ENCODE measurements at places on chromosomes 5 and 9.

- no peak for DNase-seq
Measured at GRCh38 chr9:20753761-20754160, 69.7 kb downstream of the FOCAD start.

DNA sequence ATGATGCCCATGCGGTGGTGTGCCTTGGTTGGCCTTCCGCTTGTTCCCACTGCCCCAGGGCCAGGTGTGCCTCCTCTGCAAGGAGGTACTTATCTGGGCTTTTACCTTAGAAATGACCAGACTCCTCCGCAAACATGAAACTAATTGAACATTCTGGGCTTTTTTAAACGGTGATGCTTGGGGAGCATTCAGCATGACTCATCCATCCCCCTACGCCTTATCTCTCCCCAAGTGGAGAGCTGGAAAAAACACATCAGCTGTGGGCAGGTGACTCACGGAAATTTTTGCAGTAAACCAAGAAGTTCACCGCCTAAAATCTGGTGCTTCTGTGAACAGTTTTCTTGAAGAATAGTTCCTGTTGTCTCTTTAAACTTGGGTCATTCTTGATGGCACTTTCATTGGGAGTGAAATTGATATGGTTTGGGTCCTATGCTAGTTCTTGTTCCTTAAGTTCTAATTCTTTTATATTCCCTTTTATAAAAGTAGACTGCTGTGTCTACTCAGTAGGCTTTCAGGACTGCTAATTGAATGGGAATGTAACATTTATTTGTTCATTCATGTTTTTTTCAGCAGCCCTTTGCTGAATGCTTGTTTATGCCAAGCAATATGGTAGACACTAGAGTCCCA is 39.6 kb downstream of the SFXN1 start:
- peak; percentile 65 for DNase-seq

- DNase-seq, result no peak
Measured at GRCh38 chr5:73280386-73280785, 107.4 kb downstream of the TMEM174 start.

- DNase-seq, result peak; percentile 26
Measured at GRCh38 chr5:5141625-5142525, 1.7 kb downstream of the ADAMTS16 start.

DNA sequence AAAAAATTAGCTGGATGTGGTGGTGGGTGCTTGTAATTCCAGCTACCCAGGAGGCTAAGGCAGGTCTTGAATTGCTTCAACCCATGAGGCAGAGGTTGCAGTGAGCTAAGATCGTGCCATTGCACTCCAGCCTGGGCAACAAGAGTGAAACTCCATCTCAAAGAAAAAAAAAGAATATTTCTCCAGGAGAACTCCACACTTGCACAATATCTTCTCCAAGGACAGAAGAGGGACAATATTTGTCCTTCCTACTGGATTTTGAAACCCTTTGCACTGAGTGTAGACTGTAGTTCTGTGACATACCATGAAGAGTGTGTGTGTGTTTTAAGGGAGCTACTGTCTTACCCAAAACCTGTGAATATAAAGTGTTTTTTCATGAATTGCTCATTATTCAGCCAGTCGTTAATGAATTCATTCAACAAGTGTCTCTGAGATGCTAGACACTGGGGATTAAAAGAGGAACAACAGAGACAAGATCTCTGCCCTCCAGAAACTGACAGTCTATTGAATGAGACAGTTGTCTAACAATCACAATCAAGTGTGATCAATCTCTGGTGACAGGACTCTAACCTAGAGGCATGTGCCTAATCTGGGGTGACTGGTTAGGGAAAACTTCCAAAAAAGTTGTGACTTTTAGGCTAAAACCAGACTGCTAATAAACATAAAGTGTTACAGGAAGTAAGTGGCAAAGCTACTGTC is 9.8 kb upstream of the UBE2D2 start:
- no peak for DNase-seq

- DNase-seq, result peak; percentile 62
Measured at GRCh38 chr9:111525056-111525977, at the start of gene ZNF483. Gene ZNF483 (plus strand): TSS chr9:111525179. CDS start chr9:111527396, 2,217 bp downstream.

GRCh38 chr5:35694481-35694880 is 76.8 kb downstream of the SPEF2 start:
- DNase-seq, result no peak

- no peak for DNase-seq
Measured at GRCh38 chr5:113330533-113331208, 104.1 kb downstream of the TSSK1B start.

- no peak for DNase-seq
Measured at GRCh38 chr5:170622933-170623332, 119.1 kb downstream of the KCNIP1 start.

- no peak for DNase-seq
Measured at GRCh38 chr9:104028827-104029226, 65.3 kb upstream of the SMC2 start.

DNA sequence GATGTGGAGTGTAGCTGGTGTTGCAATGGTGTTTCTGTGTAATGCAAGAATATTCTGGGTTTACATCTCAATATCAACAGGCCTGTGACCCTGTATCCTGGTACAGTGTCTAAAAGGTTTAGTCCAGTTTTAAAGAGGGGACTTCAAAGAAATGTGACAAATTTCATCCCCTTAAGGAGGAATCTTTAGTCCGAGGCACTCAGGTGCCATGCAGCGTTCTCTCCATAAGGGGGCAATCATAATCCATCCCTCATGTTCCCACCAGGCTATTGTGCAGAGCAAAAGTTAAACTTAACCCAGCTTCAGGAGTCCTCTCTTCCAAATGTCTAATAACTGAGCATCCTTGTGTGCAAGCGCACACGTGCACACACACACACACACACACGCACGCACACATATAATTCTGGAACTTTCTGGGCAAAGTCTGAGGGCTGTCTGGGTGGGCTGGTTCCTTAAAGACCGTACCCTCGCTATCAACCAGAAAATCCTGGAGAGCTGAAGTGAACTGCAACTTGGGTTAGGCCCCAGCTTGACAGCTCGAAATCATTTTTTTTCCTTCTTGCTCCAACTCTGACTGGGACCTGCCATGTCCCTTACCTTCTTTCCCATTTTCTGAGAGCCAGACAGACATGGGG is 46.0 kb downstream of the CRB2 start:
- DNase-seq, result no peak

GRCh38 chr5:158797498-158797845 is 302.2 kb downstream of the EBF1 start:
- DNase-seq, result no peak

DNA sequence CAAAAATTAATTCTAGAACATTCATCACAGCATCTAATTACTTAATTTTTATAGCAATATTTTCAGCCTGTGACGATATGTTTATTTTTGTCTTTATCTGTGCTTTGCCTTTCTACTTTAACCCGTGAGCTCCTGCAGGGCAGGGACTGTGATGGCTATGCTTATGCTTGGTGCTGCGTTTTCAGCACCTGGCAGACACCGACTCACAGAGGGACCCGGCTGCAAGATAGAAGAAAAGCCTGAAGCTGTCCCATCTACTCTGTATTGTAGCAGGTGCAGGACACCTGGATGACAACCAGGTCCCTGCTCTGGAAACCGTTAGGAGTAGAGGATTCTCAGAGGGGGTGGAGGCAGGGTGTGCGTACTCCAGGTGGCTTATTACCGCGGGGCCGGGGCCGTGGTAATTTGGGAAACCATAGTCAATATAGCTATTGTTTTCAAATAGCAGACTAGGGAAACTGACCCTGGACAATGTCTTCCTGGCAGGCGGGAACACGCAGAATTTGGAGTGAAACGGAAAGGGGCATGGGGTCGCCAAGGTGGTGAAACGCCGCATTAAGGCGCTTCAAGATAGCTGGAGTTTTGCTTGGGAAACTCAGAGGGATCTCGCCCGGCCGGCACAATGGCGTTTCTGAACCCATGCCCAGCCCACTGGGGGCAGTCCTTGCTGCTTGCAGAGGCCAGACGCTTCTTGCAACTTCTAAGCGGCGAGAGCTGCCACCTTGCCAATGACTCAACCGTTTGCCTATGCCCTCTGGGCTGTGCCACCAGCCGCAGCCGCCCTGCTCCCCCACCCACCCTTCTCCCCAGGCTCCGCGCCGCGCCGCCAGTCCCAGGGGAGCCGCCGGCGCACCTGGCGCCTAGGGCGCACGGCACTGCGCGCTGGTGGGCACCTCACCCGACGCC is 140.1 kb upstream of the PALM2AKAP2 start:
- no peak for DNase-seq

- no peak for DNase-seq
Measured at GRCh38 chr9:136062657-136063439, 32.2 kb downstream of the NACC2 start.

DNA sequence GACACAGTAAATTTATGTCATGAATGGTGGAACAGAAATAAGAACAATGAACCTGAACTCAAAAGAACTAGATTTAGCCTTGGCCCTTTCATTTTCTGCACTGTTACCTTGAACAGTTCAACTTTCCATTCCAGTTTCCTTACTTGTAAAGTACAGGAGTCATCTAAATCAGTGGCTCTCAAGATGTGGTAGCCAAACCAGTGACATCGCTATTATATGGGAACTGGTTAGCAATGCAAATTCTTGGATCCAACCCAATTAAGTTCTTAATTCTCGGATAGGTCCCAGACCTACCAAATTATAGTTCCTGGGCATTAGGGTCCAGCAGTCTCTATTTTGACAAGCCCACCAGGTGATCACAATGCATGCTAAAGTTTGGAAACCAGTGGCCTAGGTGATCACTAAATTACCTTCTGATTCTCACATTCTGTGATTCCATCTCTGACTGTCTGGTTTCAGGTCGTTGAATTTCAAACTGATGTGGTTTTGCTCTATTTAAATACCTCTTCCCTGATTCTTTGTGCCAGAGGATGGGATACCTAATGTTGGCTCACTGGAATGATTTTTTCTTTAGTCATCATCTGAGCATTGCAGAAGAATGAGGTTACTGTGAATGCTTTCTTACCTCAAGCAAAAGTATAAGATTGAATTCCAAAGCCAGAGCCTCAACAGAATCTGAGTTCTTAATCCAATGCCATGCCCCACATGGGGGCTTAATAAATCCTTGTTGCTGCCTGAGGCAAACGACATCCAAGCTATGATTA is 253.8 kb downstream of the ENC1 start:
- no peak for DNase-seq

DNA sequence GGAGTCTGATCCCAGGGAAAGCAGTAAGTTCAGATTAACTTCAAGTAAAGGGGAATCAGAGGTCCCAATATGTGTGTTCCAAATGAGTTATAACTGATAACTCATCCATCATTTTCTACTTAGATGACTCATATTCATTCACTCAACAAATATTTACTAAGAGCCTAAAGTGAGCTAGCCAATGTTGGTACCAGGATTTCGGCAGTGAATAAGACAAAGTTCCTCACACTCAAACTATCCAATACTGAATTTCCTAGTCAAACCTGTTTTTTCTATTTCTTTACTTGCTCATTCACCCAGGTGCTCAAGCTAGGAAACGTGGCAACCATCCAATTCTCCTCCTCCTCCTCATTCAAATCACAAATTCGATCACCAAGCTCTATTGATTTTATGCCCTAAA is 25.8 kb downstream of the FBXW2 start:
- DNase-seq, result no peak

DNA sequence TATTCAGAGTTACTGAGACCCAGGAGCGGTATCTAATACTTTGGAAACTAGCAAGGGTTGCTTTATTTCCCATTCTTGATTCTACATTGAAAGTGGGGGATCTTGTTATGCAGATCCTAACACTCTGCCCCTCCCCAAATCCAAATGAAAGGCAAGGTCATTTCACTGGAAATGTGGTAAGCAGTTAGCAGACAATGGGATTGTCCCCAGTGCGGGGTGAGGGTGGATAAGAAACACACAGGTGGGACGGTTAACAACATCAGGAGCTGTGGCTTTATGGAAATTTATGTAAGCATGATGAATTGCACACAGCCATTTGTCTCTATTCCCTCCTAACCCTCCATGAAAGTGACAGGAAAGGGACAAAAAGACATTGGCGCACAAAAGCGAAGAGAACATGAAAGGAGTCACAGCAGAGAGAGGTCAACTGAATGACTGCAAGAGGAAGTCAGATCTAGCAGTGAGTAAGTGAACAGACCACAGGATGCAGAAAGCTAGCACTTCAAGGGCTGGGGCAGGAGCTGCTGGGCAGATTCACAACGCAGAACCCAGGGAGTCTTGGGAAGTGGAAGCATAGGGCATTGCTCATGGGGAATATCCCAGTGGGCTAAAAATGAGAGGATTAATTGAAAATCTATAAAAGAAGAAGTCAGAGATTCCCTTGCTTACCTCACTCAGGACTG is 184.4 kb downstream of the HSD17B3 start:
- no peak for DNase-seq

DNA sequence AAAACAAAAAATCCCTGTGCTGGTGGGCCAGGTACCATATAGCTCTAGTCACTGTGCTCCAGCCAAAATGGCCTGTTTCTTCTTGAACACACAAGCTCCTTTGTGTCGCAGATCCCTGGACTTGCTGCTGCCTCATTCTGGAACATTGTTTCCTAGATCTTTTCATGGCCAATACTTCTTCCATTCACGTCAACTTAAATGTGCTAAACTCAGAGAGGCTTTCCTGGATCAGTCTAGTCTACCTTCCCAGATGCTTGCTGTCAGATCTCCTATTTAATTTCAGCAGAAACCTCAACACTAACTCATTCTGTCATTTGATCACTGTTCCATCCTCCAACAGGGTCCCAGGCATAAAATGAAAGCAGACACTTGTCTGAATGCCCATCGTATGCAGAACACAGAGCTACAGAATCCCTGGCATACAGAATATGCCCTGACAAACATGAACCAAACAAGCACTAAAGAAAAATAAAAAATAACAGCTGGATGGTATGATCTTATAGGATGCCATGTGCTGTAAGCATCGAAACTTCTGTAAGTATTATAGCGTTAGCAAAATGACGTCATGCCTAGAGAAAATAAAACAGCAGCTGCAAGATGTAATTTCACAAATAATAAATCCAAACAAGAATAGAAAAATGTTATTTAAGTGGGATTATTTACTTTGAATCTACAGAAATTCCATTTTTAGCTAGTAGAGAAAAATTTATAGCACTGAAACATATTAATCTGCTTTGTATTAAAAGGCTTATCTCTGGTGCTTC is 403.7 kb upstream of the DAP start:
- no peak for DNase-seq

DNA sequence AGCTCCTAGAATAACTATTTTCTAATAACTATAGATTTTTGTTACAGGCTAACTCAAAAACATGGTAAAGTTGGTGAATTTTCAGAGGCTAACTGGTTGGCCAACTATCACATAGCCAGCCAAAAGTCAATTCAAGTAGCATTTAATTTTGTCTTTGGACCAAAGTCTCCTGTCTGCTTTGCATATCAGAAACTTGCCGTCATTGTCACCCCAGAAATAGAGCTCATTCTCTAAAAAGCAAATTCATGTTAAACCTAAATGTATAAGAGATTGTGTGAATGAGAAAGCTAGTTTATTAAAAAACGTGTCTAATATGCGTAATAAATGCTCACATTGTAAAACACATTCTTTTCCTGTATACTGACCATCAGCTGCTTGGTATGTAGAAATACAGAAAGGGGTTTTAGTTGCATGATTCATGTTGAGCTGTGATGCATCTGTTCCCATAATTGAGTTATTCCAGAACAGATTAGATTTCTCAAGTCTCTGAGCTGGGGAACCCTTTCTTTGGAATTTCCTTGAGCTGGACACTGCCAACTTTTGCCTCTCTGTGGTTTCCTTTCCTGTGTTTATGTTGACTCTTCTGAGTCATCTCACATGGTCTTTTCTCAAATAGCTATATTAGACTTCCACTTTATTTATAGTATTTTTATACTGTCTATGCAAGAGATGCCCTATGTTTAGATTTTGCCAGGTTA is 7.3 kb downstream of the SRFBP1 start:
- no peak for DNase-seq
